ENCODE measurements at places on chromosomes 12 and 14.

DNA sequence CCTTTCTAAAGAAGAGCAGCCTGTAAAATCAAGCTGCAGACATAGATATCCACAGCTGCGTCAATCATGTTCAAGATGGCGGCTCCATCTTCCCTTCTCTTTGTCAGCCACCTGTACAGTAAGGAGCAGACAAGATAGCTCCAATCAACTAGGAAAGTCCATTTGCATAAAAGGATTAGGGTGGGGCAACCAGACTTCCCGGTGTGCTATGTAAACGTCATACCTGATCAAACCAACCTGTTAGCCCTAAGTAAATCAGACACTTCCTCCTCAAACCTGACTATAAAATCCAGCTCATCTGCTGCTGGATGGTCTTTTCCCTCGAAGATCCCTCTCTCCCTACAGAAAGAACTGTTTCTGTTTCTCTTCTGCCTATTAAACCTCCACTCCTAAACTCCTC is 60.1 kb downstream of the BCAT1 start:
- DNase-seq, result no peak

DNA sequence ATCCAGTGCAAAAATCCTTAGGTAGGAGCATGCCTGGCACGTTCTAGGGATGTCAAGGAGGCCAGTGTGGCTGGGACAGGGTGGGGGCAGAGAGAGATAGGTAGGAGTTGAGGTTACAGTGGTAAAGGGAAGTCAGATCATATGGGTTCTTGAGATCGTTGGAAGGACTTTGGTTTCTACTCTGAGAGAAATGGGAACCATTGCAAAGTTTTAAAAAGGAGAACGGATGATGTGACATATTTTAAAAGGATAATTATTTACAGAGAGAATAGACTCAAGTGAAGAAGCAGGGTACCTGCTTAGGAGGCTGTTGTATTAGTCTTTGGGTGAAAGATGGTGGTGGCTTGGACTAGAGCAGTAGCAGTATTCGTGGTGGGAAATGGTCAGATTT is 47.6 kb upstream of the ATP2B1 start:
- no peak for DNase-seq

GRCh38 chr12:125395583-125396215 is 330.5 kb downstream of the AACS start:
- DNase-seq, result no peak

DNA sequence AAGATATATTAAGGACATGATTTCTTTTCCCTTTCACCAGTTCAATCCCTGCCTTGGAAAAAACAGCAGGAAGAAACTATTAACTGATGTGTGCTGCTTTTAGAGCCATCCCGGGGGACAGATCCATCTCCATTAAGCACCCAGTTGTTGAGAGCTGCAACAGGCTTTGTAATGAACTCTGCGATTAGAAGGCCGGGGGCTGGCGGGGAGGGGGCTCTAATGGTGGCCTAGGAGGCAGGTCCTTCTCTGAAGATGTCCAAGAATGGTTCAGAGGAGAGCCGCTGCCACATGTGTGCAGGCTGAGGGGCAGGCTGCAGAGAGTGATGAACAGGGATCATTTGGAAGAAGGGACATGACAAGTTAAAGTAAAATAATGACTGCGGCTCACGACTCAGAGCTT is 67.8 kb downstream of the GALNT8 start:
- DNase-seq, result no peak

DNA sequence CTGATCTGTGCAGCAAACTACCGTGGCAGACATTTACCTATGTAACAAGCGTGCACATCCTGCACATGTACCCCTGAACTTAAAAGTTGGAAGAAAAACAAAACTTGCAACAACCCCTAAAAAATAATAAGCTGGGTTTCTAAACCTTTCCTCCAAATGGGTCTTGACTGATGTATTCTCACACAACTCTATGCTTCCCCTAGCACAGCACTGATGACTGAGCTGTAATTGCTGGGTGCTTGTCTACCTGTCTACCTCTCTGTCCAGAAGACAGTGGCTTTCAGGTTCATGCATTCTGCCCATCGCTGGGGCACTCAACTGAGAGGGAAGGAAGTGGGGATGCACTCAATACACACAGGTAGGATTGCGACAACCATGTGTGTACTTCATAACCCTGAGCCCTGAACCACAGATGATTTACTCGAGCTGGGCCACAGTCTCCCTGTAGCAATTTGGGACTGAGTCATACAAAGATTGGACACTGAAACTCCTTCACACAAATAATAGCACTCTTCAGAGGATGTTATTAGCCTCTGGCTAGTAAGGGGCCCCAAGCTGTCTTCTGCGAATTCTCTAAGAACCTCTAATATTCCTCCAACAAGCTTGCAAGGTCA is 44.8 kb upstream of the TMPO start:
- DNase-seq, result no peak

- no peak for DNase-seq
Observed at GRCh38 chr14:23520899-23521533, 30.5 kb downstream of the ZFHX2 start.

GRCh38 chr12:8482571-8483061 is 26.9 kb downstream of the CLEC6A start:
- no peak for DNase-seq

DNA sequence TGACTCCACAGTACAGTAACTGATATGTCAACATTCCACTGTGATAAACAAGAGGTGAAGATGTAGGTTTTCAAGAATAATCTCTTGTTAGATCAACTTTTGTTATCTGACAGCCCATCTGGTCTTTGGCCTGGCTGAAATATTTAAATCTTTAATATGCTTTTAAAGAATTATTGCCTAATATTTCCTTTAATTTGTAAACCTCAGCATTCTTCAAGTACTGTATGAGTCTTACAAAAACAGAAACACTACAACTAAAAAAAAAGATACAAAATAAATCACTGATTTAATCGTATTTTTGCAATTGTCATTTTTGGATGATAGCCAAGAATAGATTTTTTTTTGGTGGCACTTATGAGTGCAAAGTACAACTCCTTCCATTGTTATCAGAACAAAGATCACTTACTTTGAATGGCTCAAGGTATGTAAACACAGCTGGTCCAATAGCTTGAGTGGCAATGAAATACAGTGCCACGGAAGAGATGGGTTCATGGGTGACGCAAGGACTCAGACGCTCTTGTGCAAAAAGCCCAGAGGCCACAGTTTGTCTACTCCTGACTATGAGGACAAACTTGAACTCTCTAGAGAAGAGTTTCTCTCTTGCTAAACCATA is 109.5 kb downstream of the PAX9 start:
- no peak for DNase-seq

DNA sequence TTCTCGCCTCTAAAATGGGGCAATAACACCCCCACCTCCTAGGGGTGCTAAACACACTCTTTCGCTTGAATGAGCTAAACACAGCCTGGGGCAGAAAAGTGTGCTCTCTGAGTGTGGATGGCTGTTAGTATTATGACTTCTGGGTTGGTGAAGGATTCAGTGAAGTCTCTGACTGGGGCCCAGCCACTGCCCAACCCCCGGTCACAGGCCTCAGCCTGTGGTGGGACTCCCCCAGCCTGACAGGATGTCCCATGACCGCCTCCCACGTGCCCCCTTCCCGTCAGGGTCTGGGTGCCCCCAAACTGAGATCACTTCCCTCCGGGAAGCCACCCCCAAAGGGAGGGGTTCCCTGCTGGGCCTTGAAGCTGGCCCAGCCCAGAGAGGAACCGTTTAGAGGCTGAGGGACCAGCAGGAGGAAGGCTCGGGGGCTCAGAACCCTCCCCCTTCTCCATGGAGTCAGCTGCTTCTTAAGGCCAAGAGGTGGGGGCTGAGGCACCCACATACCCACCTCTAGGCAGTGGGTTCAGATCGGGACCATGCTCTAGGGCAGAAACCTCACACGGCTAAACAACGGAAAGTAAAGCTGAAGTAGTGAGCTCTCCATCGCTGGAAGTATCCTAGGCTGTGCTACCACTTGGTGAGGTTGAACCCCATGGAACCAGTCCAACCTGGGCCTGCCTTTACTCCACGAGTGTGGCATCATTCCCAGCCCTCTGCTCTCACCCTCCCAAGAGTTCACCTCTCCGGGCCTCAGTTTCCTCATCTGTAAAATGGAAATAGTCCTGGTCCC is 13.8 kb downstream of the DTX1 start:
- no peak for DNase-seq

- no peak for DNase-seq
Observed at GRCh38 chr14:73492670-73493069, 1.9 kb downstream of the RIOX1 start.

DNA sequence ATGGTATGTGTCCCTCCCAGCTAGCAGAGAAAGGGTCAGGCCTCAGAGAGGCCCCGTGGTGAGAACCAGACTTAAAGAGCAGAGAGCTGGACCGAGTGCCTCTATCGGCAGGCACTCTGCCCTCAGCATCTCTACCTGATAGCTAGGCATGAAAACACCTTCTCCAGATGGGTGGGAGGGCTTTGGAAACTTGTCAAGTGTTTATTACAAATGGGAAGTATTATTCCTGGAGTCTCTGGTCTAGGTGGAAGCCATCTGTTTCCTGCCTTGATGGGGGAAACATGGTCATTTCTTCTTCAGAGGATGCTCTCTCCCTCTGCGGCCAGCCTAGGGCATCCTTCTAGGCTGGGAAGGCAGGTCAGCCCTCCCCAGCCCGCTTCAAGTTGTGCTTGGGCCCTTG is 2.3 kb downstream of the TMEM63C start:
- no peak for DNase-seq

GRCh38 chr12:106879612-106880011 is 76.1 kb upstream of the TMEM263 start:
- no peak for DNase-seq

GRCh38 chr12:117845271-117845904 is 123.4 kb downstream of the KSR2 start:
- DNase-seq, result no peak

GRCh38 chr14:28348797-28349196 is 417.8 kb upstream of the FOXG1 start:
- DNase-seq, result no peak

GRCh38 chr12:122100568-122100967 is 22.0 kb downstream of the MLXIP start:
- no peak for DNase-seq

GRCh38 chr14:89190765-89191513 is 226.1 kb downstream of the FOXN3 start:
- no peak for DNase-seq

DNA sequence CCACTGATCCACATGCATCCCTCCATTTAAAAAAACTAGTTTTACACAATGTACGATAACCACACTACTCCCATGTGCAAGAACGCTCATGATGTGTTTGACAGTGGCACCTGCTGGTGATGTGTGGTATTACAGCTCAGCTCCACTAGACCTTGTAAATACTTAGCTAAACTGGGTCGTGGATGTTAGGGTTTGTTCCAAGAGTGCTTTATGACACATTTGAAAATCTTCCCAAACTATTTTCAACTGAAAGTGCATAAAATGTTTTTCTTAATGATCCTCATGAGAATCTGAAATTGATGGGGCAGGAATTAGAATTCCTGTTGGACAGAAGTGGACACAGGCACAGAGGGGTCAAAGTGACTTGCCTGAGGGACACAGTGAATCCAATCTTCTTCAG is 99.2 kb downstream of the SCARB1 start:
- no peak for DNase-seq

GRCh38 chr14:23359167-23359626 is 5.8 kb downstream of the EFS start:
- no peak for DNase-seq

DNA sequence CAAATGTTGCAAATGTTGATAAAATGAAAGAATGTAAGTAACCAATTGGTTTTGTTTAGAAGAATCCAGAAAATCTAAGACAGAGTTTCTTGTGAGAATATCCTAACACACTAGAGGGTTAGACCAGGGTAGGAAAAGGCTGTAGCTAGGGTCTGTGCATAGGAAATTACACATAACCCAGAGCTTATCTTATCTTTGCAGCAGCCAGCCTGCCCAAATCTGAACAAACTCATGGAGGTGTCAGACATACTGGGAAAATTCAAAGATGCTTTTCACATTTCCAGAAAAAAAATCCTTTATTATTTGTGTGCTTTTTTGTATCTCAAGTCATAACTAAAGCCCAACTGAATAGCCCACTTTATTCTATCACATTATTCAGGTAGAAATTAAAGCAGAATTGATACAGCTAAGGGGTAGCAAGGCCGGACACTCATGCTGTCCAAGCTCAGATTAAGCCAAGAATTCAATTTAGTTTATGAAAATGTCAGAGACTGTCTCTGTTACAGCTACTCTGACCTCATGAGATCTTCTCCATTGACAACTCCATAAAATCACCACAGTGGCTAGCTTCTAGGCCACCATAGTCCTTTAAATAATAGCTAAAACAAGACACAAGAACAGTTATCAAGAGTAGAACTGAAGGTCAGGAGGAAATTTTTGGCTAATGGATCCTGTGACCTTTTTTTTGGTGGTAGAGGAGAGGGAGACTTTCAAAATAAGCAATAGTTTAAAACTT is 169.6 kb upstream of the RASSF8 start:
- DNase-seq, result no peak

- no peak for DNase-seq
Observed at GRCh38 chr14:90645842-90646443, 170.3 kb downstream of the TTC7B start.

DNA sequence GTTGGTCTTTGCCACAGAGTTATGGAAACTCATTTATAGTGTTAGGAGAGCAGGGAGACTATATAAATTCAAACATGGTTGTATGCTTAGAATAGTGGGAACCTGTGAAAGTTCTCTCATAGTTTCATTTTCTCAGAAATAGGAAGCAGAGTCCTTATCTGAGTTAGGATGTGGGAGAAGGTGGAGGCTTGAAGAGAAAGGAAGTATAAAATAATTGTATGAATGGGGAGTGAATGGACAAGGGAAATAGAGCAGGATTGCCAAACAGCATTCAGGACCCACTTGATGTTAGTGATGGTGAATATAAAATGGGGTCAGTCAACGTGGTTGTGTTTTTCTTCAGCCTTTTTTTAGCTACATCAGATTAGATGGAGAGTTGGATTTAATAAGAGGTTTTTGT is 34.0 kb upstream of the TPH2 start:
- DNase-seq, result no peak

- DNase-seq, result no peak
Observed at GRCh38 chr12:26744697-26745440, 88.1 kb downstream of the ITPR2 start.

GRCh38 chr12:27453421-27453820 is 6.9 kb downstream of the SMCO2 start:
- no peak for DNase-seq

GRCh38 chr14:68535404-68536017 is 257.4 kb downstream of the ZFP36L1 start:
- DNase-seq, result no peak

- no peak for DNase-seq
Observed at GRCh38 chr12:25501549-25501948, 51.5 kb downstream of the LMNTD1 start.

- DNase-seq, result no peak
Observed at GRCh38 chr12:126742241-126742641, 1524.7 kb upstream of the TMEM132C start.

DNA sequence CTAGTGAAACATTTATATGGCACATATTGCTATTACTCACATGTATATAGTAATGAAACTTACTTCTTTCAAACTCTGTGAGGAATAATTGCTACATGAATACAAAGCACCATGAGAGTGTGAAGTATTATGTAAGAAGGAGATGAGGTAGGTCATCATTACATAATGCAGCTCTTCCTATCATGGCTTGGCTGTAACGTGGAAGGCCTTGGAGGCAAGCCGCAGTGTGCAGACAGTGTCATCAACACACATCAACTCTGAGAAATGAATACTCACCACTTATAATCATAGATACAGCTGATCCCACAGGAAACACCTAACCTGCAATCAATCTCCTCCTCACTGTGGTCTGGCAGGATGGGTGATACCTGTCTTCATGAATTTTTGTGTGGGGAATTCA is 49.9 kb upstream of the CCDC91 start:
- DNase-seq, result no peak

GRCh38 chr14:34064349-34064748 is 113.5 kb upstream of the EGLN3 start:
- no peak for DNase-seq
